Right atrium auricular region (tissue), 2 donors: ENCODE measurements at places on chromosomes 2 and 18. TPM values are rescaled to one million over a fixed set of nuclear protein-coding genes. Genes with fewer than 3 reads are reported as not detected.

Gene HOXD13
- not detected for total RNA-seq

Gene POTEJ
- total RNA-seq: not detected

Gene GPBAR1
- total RNA-seq: 1.9 TPM

Gene DRC1
- total RNA-seq: not detected

Gene BIN1
- total RNA-seq: 15.3 TPM

DNA sequence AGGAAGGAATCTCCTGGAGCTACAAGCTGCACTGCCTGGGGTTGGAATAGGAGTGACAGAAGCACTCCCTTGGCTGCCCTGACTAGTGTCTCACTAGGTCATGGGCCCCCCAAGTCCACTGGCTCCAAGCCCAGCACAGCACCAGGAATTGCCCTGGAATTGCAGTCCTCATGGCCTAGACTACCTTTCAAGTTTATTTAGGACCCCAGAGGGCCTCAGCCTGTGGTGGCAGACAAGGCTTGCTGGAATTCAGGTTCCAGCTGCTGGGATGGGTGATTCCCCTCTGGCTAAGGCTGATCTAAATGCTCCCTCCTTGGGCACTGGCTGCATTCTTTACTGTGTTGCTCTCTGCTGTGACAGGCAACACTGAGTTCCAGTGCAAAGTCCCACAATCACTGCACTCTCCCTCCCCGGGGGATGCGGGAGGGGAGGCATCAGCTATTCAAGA lies 14.0 kb downstream of the STRADB start:
- no peak overlapping the region for H3K4me3 ChIP-seq
- no peak for DNase-seq
- no peaks in the 10 kb centered on the region for H3K27me3 ChIP-seq
- H3K27ac ChIP-seq: peak overlapping the region; percentile 68
- no peaks in the 10 kb centered on the region for H3K4me1 ChIP-seq

GRCh38 chr2:170523506-170523905 lies 191.6 kb upstream of the SP5 start:
- H3K36me3 ChIP-seq: no peaks in the 10 kb centered on the region
- H3K27me3 ChIP-seq: no peaks in the 10 kb centered on the region
- H3K4me3 ChIP-seq: no peak overlapping the region
- peaks cover 12% of the 10 kb centered on the region for H3K4me1 ChIP-seq
- no peak for DNase-seq
- no peak overlapping the region for H3K27ac ChIP-seq

DNA sequence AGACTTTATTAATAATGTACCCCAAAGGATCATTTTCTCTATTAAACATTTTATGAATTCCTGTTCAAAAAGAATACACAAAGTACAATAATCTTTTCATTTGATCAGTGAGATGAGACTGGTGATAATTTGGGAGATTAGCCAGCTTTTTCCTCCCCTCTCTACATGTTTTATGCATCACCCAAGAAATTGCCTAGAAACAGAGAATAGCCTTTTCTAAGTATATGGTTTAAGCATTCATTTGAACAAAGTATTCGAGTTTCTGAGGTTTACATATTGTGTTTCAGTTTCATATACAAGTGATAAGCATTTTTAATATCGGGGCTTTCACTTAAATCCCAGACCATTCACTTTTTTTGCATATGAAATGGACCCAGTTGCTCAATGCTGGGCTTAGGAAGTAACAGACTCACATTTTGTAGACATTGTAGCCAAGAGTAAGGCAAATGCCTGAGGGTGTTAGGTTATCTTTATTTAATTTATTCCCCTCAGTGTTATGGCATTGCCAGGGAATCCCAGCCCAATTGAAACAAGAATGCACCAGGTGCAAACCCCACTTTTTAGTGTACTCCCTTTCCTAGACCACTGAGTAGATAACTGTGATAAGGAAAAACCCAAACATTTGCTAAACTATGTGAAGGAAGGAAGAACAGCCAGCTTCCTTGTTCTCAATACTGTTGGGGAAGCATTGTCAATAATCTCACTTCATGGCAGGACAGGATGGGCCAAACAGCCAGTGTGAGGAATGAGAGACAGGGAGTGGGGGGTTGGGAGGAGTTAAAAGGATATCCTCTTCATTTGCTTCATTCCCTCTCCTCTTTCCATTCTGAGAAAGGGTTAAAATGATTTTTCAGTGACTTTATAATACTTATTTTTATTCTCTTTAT lies 3.5 kb downstream of the CPO start:
- DNase-seq: no peak
- no peak overlapping the region for H3K27ac ChIP-seq
- H3K27me3 ChIP-seq: no peaks in the 10 kb centered on the region
- H3K4me1 ChIP-seq: no peaks in the 10 kb centered on the region
- H3K36me3 ChIP-seq: no peaks in the 10 kb centered on the region

DNA sequence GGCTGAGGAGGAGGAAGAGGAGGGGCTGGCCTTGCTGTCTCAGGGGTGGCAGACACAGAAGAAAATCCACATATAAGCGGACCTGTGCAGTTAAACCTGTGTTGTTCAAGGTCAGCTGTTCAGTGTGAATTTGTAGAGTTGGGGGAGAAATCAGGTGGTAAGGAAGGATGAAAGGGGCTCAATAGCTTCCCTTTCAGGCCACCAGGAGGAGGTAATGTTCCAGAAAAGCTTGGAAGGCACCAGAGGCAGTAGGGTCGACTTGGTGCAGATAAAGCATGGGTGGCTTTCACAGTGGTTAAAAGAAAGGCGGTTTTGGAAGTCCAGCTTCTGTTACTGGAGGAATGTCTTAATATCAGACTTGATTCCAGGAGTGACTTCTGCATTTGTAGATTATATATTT lies 167.4 kb downstream of the THSD7B start:
- H3K4me1 ChIP-seq: no peaks in the 10 kb centered on the region
- no peak overlapping the region for H3K4me3 ChIP-seq
- no peak for DNase-seq
- H3K27ac ChIP-seq: no peak overlapping the region
- no peaks in the 10 kb centered on the region for H3K27me3 ChIP-seq

- H3K27ac ChIP-seq: no peak overlapping the region
- H3K27me3 ChIP-seq: no peaks in the 10 kb centered on the region
- no peaks in the 10 kb centered on the region for H3K4me1 ChIP-seq
Measured at GRCh38 chr18:51890762-51891161, 449.2 kb upstream of the DCC start.

- H3K36me3 ChIP-seq: no peaks in the 10 kb centered on the region
- no peak overlapping the region for H3K4me3 ChIP-seq
- H3K27ac ChIP-seq: no peak overlapping the region
- peaks cover 20% of the 10 kb centered on the region for H3K4me1 ChIP-seq
- DNase-seq: no peak
Measured at GRCh38 chr18:37578886-37579513, 13.4 kb upstream of the CELF4 start.

- H3K27ac ChIP-seq: no peak overlapping the region
- DNase-seq: no peak
- no peaks in the 10 kb centered on the region for H3K4me1 ChIP-seq
- no peak overlapping the region for H3K4me3 ChIP-seq
- no peaks in the 10 kb centered on the region for H3K27me3 ChIP-seq
Measured at GRCh38 chr2:206004004-206004693, 81.8 kb downstream of the INO80D start.

DNA sequence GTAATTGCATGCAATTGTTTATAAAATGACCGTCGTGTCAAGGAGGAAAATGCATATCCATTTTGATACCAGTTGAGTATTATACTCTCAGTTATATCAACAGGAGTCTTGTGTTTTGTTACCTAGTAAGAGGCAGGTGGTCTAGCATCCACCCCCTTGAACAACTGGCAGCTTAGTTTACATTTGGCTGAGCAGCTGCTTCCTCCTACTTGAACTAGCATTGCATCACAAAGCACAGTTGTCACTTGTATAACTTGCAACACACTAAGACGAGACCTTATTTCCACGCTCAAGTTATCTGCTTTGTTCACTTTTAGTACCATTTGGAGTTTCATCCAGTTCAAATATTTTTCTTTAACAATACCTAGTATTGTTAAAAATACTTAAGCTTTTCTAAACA lies 75.4 kb upstream of the UBE2E3 start:
- no peaks in the 10 kb centered on the region for H3K27me3 ChIP-seq
- H3K4me1 ChIP-seq: no peaks in the 10 kb centered on the region
- H3K4me3 ChIP-seq: no peak overlapping the region
- no peak overlapping the region for H3K27ac ChIP-seq

GRCh38 chr2:8018956-8019355 lies 662.9 kb upstream of the ID2 start:
- H3K4me3 ChIP-seq: no peak overlapping the region
- H3K27ac ChIP-seq: no peak overlapping the region
- H3K27me3 ChIP-seq: no peaks in the 10 kb centered on the region
- H3K4me1 ChIP-seq: no peaks in the 10 kb centered on the region

GRCh38 chr2:75790121-75790813 lies 79.6 kb upstream of the GCFC2 start:
- no peaks in the 10 kb centered on the region for H3K27me3 ChIP-seq
- DNase-seq: no peak
- H3K4me1 ChIP-seq: no peaks in the 10 kb centered on the region
- no peak overlapping the region for H3K27ac ChIP-seq
- H3K36me3 ChIP-seq: no peaks in the 10 kb centered on the region

DNA sequence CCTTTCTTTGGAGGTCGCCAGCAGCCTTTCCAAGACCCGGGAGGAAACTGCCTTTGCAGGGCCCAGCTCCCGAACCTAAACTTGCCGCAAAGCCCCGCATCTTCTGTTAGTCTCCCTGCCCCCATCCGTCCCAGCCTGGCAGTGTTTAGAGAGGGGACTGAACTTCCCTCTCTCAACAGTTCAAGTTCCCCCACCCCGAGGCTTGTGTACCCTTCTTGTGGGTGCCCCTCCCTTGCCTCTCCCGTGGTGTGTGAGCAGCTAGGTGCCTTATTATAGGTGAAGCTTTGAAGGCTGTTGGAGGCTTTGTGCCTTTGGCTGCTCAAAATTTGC lies 1.4 kb downstream of the LBH start:
- H3K36me3 ChIP-seq: peaks cover 6% of the 10 kb centered on the region
- peak overlapping the region; percentile 78 for H3K4me3 ChIP-seq
- peak overlapping the region; percentile 86 for H3K27ac ChIP-seq
- no peaks in the 10 kb centered on the region for H3K27me3 ChIP-seq
- no peak for DNase-seq
- no peaks in the 10 kb centered on the region for H3K4me1 ChIP-seq

DNA sequence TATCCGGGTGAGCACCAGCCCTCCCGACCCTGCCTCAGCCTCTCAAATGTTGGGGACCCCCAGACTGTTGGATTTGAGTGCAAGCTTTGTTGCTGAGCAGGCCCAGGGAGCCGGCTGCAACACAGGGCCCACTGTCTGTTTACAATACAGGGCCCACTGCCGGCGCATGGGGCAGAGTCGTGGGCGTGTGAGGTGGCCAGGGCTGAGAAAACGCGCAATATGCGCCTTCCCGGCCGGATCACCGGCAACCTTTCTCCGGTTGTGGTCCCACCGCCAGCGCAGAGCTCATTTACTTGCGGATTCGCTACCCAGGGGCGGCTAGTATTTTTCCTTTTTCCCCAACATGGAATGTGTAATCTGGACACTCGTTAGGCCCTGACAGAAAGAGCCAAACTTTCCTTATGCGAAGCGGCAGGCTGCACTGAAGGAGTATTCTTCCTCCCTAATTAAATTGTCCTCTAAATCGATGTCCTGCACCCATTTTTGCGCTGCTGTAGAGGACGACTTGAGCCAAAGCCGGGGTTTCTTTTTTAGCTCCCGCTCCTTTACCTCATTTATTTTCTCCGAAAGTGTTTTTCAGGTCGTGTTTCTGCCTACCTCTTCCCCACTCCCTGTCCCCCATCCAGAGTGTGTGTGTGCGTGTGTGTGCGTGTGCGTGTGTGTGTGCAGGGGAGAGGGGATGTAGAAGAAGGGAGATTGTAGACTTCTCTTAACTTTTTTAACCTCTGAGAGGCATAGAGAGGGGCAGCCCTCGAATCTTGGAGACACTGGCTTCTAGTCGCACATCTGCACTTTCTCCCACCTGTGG lies 2.7 kb downstream of the OTX1 start:
- H3K27me3 ChIP-seq: peaks cover 86% of the 10 kb centered on the region
- no peak overlapping the region for H3K27ac ChIP-seq
- peak overlapping the region; percentile 22 for H3K4me3 ChIP-seq
- no peak for DNase-seq
- H3K4me1 ChIP-seq: peaks cover 70% of the 10 kb centered on the region

DNA sequence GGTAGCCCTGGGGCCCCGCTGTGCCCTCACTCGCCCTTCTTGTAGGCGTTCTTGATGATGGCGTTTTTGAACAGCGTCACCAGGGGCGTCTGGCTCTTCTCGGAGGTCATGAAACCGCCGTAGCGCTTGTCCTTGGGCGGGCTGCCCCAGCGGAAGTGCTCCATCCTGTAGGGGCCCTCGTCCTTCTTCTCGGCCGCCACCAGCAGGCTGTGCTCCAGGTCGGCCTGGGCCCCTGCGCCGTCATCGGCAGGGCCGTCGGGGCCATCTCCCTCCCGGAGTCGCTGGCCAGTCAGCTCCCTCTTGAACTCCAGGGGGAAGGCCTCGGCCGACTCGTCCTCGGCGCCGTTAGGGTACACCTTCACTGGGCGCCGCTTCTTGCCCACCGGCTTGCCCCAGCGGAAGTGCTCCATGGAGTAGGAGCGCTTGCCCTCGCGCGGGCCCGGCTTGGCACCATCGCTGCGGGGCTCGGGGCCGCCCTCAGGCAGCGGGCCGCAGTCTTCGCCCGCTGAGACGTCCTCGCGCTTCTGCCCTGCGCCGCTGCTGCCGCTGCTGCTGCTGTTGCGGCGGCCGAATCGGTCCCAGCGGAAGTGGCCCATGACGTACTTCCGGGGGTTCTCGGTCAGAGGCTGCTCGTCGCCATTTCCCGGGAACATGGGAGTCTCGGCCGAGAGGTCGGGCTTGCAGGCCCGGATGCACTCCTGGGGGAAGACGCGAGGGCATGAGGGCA lies 7.2 kb downstream of the POMC start:
- H3K27me3 ChIP-seq: no peaks in the 10 kb centered on the region
- DNase-seq: no peak
- peak overlapping the region; percentile 45 for H3K4me3 ChIP-seq
- peak overlapping the region; percentile 52 for H3K27ac ChIP-seq

DNA sequence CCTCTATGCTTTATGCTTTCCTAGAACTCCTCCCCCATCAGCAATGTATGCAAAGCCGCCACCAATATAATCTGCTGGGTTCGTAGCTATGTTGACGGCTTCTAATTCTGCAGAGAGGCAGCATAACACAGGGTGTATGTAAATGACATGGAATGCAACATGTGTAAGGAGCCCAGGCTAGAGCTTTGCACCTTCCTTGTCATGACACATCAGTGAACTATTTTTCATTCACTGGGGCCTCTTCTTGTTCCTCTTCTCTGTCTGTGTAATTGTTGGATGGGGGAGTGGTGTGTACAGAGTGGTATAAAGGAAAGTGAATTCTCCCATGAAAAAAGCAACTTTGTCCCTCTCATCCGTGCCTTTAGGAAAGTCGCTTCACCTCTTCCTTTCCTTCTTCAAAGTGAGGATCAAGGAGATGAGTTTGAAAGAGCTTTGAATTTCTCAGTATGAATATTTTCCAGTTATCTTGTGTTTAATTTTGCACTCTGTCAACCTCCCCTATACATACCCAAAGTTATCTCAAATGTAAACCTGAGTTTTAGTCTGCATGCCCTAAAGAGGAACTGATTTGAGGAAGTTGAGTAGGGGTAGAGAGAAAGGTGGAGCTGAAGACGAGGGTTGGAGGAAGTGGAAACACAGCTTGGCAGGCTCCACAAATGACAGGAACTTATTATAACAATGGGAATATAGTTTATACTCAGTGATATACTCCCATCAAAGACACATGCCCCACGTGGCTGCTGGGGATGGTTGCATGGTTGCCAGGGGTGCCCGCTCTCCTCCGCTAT lies 74.9 kb upstream of the ARL4C start:
- DNase-seq: no peak
- H3K27ac ChIP-seq: no peak overlapping the region
- H3K4me1 ChIP-seq: no peaks in the 10 kb centered on the region
- H3K4me3 ChIP-seq: no peak overlapping the region
- no peaks in the 10 kb centered on the region for H3K36me3 ChIP-seq
